ENCODE measurements at places on chromosomes 7 and 10.
A peak's percentile ranks its signal among the peaks of the same experiment; 100 is the strongest.

GRCh38 chr10:80289451-80290287 is at the start of gene MAT1A:
Gene MAT1A, minus strand, starts transcription at chr10:80289658. Its CDS starts 235 bp downstream, at chr10:80289423.
- DNase-seq: no peak

- no peak for DNase-seq
Observed at GRCh38 chr10:12945690-12946359, 55.7 kb downstream of the CCDC3 start.

DNA sequence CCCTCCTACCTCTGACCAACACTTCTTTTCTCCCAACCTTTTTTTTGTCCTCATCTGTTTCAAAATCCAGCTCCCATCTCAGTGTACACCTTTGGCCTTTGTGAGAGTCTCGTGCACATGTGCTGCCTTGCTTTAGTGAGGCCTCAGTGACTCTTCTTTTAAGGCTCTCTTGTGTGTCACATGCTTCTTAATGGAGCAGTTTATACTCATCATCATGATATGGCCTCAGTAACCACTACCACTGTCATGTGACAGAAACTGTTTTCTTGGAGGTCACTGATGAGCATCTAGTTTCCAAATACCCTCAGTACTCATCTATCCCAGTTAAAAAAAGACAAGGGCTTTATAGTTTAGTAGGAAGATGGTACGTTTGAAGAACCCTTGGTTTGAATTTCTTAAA is 8.1 kb upstream of the ARHGAP22 start:
- DNase-seq: no peak

DNA sequence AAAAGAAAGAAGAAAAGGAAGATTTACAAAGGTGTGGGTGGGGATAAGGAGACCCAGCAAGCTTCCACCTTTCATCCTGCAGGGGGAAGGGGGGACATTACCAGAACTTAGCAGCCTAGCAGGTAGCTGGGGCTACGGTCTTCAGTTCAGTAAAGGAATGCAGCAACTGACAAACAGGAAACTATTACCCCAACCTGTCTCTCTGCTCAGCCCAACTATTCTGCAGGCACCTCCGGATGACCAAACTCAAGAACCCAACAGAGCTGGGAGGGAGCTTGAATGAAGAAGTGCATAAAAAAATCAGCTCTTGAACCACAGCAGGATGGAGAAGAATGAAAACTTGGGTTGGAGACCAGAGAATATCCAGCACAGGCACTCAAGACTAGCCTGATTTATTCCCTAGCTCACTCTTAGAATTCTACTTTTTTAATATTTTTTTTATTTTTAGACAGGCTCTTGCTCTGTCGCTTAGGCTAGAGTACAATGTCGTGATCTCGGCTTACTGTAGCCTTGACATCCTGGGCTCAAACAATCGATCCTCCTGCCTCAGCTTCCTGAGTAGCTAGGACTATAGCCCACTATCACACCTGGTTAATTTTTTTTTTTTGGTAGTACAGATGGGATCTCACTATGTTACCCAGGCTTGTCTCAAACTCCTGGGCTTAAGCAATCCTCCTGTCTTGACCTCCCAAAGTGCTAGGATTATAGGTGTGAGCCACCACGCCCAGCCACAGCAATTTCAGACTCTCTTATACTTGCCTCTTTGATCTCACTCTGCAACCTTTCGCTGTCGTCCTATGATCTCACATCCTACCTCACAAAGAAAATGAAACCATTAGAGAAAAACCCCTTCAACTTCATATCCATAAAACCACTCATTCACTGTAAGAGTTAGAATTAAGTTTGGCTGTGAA is 18.5 kb upstream of the C10orf67 start:
- no peak for DNase-seq

DNA sequence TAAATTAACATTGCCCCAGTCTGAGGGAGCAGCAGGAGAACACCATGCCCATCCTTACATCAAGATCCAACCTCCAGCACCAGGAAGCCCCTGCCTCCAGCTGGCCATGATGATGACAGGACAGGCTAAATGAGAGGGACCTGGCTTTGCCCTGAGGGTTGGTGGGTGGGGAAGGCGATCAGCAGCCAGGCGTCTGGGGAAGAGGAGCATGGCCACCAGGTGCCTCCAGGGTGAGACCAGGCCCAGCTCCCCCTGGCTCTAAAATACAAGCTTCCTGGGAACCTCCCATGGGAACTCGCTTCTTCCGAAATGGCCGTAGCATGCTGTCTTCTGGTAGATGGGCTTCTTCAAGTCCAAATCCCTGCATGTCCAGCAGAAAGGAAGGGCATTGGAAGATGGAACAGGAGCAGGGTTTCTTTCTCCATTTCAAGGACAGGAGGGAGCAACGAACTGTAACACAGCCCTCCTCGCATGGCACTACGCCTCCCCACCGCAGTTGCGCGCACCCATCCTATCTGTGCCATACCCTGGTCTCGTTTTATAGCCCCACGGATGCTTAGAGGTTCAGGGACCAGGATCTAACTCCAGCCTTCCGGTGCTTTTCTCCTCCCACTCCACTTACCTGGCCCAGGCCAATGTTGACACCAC is 15.8 kb downstream of the MAT1A start:
- DNase-seq: no peak

DNA sequence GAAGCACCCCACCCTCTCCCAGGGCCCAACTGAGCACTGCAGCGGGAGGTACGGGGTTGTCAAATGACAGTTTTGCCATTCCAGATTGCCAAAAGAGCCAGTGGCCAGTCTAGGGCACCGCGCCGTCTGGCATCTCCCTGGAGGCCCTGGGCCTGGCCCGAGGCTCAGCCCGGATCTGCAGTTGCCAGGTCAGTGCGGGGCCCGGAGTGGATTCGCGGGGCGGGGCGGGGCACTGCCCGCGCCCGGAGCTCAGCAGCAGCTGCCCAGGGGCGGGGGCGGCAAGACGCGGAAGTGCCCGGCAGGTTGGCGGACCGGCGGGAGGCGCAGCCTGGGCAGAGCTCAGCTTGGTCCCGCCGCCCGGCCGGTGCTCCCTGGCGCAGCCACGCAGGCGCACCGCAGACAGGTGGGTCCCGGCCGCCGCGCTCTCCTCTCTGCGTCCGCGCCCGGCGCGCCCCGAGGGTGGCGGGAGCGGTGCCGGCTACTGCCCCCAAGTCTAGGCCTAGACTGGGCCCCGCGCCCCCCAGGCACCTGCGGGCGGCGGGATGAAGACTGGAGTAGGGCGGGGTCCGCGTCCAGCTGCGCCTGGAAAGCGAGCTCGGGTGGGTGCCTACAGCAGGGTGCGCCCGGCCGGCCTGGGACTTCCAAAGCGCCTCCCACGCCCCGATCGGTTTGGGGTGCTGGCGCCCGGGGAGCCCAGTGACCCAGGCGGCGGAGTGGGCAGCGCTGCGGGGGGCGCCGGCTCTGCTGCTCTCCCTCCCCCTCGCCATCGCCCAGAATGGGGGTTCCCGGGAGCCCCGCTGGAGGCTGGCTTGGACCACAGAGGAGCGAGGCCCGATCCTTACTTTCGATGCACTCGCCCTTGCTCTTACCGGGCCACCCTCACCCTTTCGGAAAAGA is at the start of gene IRF5:
TSS of gene IRF5 (plus strand) at position 281 of the 897 bp plus-strand sequence. CDS start 4,155 bp downstream, outside the sequence.
- DNase-seq: peak; percentile 22

GRCh38 chr10:71074176-71074755 is 138.1 kb upstream of the UNC5B start:
- no peak for DNase-seq

GRCh38 chr10:58579011-58579655 is 66.5 kb downstream of the BICC1 start:
- no peak for DNase-seq

DNA sequence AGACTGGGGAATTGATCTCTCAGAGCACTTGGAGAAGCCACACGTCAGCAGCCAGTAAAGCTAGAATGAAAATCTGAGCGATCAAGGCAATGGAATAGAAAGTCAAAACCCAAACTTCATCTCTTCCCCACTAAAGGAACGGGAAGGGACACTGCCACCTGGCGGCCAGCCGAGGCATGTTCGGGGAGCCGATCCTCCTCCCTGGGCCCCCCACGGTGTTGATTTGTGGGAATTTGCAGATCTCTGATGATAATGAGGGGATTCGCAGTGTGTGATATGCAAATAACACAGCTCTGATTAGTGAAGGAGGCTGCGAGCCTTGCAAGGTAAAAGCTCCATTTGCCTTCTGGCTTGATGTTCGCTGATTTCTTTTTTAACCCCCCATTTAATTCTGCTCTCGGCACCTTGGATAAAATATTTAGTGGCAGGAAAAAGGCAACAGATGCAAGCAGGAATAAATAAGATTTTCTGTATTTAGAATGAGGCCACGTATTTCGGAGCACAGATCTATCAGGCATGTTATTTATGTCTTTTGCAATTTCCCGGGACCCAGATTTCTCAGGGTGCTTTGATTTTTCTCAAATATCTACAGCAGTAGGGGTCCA is 258.6 kb downstream of the PAXIP1 start:
- peak; percentile 23 for DNase-seq

- DNase-seq: no peak
Observed at GRCh38 chr10:121831237-121831636, 96.6 kb downstream of the ATE1 start.

- DNase-seq: no peak
Observed at GRCh38 chr10:387909-388660, 252.8 kb downstream of the ZMYND11 start.
